Hair follicular keratinocyte (primary cell): ENCODE measurements at places on chromosomes 3 and 15. TPM values are rescaled to one million over a fixed set of nuclear protein-coding genes. Genes with fewer than 3 reads are reported as not detected.

FGF12 gene
- total RNA-seq: 0.31 and 0.61 TPM in 2 replicates

DCBLD2 gene
- 122 and 246 TPM in 2 replicates for total RNA-seq

CA12 gene
- 67.4 and 107 TPM in 2 replicates for total RNA-seq

COL7A1 gene
- 121 and 323 TPM in 2 replicates for total RNA-seq

CPOX gene
- 29.8 and 37.4 TPM in 2 replicates for total RNA-seq

KLHL40 gene
- not detected in 2 replicates for total RNA-seq

MOBP gene
- not detected in 2 replicates for total RNA-seq

PTH1R gene
- total RNA-seq: not detected in 2 replicates

ATP13A5 gene
- total RNA-seq: not detected in 2 replicates

CYP1A1 gene
- total RNA-seq: 1.0 and 1.9 TPM in 2 replicates

CCDC14 gene
- total RNA-seq: 10.8 and 11.5 TPM in 2 replicates

MESP2 gene
- 1.4 and 1.7 TPM in 2 replicates for total RNA-seq

EPHA3 gene
- total RNA-seq: not detected in 2 replicates

ERICH6 gene
- total RNA-seq: not detected in 2 replicates

PGBD4 gene
- 0.46 and 0.47 TPM in 2 replicates for total RNA-seq

NMNAT3 gene
- 0.62 and 4.0 TPM in 2 replicates for total RNA-seq

ABHD6 gene
- 4.6 and 4.9 TPM in 2 replicates for total RNA-seq

TICRR gene
- 3.9 and 8.9 TPM in 2 replicates for total RNA-seq

ANKRD34C gene
- total RNA-seq: not detected in 2 replicates

OTOL1 gene
- total RNA-seq: not detected in 2 replicates

NR1I2 gene
- 0.08 TPM in 2 replicates for total RNA-seq

CFAP91 gene
- total RNA-seq: not detected in 2 replicates

LDHAL6B gene
- total RNA-seq: not detected in 2 replicates

DHX36 gene
- total RNA-seq: 14.8 and 28.4 TPM in 2 replicates

CRELD1 gene
- 23.1 and 59.0 TPM in 2 replicates for total RNA-seq

TGM5 gene
- total RNA-seq: 0.16 TPM in 1 of 2 replicates, not detected in the other

IMPG2 gene
- total RNA-seq: 0.04 TPM in 1 of 2 replicates, not detected in the other

IL20RB gene
- total RNA-seq: 75.2 and 175 TPM in 2 replicates

DAZL gene
- not detected in 2 replicates for total RNA-seq
